ENCODE measurements at places on chromosomes 5 and 9.

- no peak for DNase-seq
These were observed 84.9 kb downstream of the PPIC start for GRCh38 chr5:122951658-122952057.

DNA sequence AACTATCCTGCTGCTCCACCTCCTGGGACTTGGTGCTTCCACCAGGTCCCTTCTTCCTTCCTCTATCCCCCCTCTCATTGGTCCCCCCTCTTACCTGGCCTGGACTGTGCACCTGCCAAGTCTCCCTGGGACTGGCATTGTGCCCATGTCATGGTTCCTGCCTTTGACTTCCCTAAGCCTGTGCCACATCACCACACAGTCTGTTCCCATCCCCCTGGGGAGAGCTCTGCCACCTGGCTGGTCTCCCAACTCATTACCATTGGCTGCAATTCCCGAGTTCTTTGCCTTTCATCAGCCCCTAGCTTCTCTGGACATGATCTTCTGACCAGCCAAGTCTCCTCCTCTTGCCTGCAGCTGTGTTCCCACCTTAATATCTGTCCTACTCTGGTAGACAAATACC is 180.3 kb downstream of the SREK1 start:
- DNase-seq, result no peak

DNA sequence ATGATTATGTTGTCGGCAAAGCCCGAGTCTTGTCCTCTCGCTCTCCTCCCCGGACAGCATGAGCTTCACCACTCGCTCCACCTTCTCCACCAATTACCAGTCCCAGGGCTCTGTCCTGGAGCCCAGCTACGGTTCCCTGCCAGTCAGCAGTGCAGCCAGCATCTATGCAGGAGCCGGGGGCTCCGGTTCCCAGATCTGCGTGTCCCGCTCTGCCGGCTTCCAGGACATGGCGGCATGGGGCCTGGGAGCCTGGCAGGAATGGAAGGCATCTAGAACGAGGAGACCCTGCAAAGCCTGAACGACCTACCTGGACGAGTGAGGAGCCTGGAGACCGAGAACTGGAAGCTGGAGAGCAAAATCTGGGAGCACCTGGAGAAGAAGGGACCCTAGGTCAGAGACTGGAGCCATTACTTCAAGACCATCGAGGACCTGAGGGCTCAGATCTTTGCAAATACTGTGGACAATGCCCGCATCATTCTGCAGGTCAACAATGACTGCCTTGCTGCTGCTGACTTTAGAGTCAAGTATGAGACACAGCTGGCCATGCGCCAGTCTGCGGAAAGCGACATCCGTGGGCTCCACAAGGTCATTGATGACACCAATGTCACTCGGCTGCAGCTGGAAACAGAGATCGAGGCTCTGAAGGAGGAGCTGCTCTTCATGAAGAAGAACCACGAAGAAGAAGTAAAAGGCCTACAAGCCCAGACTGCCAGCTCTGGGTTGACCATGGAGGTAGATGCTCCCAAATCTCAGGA is 101.3 kb upstream of the MAN2A1 start:
- DNase-seq, result no peak

DNA sequence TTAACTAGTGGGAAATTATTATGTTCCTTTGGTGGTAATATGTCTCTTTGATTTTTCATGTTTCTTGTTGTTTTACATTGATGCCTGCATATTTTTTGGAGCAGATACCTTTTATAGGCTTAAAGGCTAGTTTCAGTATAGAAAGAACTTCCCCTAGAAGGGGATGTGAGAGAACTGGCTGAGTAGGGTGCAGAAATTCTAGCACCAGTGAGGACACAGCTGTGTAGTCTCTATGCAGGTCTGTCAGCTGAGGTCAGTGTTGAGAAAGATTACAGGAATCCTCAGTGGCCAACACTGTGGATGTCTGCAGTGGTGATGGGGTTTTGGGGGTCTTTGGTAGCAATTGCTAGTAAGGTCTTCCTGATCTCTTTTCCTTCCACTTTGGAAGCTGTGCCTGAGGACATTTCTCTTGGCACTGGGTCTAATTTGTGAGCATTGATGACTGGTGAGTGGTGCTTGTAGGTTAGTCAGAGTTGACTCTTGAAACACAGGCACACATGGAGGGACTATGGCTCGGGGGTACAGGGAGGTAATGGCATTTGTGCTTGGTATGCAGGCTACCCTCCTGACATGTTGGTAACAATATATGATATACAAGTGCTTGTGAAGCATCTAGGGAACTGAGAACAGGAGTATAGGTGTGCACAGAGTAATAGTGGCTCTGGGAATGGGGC is 221.4 kb downstream of the SPATA31D1 start:
- no peak for DNase-seq

- no peak for DNase-seq
These were observed 7.5 kb downstream of the RASGRF2 start for GRCh38 chr5:80967500-80968181.

GRCh38 chr9:122246666-122247065 is 17.9 kb upstream of the LHX6 start:
- no peak for DNase-seq

DNA sequence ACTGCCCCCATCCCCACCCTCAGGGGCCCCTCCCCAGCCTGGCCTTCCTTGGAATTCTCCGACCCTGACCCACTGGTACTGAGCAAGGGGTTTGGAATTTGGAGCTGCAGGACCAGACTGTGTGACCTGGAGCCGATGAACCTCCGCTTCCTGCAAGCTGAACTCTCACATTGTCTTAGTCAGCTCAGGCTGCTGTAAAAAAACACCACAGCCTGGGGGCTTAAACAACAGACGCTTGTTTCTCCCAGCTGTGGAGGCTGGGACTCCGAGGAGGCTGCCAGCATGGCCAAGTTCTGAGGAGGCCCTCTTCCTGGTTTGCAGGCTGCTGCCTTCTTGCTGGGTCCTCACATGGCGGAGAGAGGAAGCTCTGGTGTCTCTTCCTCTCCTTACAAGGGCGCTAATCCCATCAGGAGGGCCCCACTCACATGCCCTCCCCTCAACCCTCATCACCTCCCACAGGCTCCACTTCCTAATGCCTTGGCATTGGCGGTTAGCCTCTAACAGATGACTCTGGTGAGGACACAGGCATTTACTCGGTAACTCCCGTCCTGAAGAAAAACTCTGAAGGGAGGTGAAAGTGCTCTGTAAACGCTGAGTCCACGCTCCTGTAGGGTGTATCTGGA is 42.4 kb downstream of the C5orf15 start:
- no peak for DNase-seq

DNA sequence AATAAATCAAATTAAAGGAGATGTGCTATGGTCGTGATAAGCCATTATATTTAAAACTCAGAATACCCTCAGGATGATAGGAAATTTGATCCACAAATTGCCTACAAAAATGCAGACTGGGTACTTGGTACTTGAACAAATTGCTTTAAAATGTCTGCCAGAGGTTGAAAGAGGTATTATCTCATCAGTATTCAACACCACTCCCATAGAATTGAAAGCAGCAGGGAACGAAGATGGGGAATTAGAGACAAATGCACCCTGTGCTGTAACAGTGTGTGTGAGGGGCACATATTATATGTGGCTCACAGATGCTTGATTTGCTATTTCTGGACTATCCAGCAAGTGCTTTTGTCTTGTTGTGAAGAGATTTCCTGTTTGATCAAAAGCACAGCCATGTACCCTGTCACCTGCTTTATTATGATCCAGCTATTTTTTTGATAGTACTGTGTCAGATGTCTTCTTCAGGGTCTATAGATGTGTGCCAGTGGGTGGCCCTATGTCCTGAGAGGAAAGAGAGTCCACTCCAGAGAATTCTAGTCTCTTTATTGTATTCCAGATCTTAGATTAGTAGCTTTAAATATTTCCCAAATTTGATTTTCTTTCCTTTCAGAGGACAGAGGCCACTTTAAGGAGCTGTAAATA is 120.1 kb downstream of the XRCC4 start:
- DNase-seq, result no peak

DNA sequence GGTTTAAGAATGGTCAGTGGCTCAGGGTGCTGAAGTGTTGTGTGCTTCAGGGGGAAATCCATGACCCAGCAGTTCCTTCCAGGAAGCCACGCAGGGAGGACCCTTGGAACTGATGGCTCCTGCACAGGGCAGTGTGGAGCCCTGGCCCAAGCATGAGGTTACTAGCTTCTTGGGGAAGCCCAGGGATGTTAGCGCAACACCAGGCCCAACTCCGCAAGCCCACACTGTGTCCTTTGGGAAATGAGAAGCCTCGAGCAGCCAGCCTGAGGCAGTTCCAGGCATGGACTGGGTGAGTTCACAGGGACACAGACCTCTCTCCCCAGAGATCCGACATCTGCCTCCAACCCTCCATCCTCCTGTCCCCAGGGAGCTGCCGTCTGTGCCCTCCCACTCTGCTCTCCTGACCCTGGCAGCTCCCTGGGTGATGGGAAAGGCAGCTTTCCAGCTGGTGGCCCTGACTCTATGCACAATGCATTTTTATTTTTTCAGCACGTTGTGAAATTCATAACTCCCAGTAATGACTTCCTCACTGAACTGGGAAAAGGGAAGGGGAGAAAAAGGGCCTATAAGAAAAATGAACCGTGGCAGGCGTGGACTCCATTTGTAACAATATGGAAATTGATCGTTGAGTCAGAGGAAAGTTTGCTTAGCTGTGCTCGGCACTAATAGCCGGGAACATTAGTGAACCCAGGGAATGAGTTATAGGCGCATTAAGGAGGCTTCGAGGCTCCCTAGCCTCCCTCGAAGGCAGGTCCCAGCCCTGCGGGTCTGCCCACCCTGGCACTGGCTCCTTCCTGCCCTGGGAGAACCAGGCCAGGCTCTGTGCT is 34.1 kb downstream of the LMX1B start:
- no peak for DNase-seq

DNA sequence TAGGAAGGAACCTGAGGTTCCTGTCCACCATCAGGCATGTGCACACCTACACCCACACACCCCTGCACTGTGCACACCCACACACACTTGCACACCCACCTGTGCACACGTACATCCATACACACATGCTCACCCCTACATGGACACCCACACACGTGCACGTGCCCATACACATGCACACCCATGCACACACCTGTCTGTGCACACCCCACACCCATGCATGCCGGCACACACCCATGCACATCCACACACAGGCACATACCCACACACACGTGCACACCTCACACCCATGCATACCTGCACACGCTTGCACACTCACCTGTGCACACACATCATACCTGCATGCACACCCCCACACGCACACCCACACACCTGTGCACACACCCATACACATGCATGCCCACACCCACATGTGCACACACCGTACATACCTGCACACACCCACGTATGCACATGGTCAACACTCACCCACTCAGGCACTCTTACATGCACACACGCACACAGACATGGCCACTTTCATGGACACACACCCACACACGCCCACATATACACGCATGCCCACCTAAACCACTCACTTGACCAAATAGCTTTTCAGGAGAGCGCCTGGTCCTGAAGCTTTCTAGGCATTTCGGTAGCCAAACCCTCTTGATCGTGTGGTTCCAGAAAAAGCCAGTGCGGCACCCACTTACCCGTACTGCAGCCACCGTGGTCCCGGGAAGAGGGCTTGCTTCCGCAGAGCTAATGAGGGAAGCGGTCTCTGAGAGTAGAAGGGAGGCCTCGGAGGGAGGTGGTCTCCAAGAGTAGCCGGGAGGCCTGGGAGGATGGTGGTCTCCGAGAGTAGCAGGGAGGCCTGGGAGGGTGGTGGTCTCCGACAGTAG is 36.7 kb upstream of the CLPTM1L start:
- no peak for DNase-seq

Measured in skin of body (tissue), 3 donors.